T follicular helper cell (primary cell): ENCODE measurements at places on chromosomes 6 and 20.

DNA sequence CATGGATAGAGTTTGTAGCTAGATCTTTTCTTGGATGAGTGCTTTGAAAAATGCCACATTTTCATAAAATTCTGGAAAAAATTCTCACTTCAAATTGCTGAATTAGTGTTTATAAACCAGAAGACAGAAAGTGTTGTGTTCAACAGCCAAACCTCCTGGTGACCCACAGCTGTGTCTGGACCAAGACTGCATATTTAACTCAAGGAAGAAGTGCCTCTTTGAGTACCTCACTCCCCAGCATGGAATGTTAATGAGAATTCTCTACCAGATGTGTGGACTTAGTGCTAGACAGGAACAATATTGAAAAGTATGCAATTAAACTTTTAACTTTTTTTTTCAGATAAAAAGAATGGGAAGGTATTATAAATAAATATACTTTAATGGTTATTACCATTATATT lies 609.3 kb downstream of the COL12A1 start:
- DNase-seq = no peak

- no peak for DNase-seq
Observed at GRCh38 chr20:19026121-19026878, 186.1 kb upstream of the SLC24A3 start.

DNA sequence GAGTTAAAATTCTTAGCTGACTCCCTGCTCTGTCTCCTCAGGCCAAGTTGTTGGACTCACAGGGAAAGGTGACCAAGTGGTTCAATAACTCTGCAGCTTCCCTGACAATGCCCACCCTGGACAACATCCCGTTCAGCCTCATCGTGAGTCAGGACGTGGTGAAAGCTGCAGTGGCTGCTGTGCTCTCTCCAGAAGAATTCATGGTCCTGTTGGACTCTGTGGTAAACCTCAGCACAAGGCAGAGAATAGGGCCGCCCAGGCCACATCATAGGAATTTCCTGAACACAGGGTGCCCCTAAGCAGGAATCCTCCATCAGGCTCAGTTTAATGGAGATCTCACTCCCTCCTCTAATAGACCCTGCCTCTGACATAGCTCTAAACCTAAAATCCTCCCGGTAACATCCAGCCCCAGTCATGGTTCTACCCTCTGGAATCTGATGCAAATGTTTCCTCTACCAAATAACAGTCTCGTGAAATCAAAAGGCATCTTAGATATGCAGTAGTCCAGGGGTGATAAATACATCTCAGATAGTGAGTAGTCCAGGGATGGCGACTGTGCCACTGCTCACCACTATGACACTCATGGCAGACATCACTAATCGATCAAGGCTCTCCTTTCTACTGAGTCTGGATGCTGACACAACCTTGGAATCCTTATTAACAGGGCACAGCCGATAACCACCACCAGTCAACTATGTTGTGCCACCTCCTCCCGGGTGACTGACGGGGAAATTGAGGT lies 18.3 kb downstream of the BPIFB1 start:
- no peak for DNase-seq

GRCh38 chr20:20002101-20002998 lies 14.8 kb upstream of the NAA20 start:
- DNase-seq = no peak

DNA sequence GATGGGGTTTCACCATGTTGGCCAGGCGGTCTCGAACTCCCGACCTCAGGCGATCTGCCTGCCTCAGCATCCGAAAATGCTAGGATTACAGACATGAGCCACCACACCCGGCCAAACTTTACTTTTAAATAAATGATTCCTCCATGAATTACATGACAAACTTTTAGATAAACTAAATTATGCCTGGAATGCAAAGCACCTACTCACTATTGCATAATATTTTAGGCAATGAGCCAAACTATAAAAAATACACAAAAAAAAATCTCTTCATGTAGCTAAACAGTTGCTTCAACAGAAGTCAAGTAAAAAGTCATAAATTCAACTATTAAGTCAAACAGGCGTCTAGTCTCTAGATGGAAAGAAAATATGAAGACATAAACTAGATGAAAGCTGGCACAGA lies 56.5 kb downstream of the PTPRK start:
- no peak for DNase-seq

DNA sequence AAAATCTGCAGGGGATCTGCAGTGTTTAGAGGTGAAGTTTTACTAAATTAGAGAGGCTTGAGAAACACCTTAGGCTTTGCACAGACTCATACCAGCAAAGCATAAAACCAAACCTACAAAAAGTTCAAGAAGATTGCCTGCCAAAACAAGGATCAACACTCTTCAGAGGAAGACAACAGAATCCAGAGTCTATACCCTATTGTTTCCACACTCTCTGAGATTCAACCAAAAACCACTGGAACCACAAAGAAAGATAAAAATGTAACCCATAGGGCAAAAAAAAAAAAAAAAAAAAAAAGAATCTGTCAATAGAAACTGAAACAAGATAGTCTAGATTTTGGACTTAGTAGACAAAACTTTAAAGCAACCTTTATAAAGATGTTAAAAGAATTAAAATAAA lies 102.7 kb downstream of the ANKRD60 start:
- DNase-seq = no peak

GRCh38 chr6:2369606-2370005 lies 124.2 kb upstream of the GMDS start:
- no peak for DNase-seq

DNA sequence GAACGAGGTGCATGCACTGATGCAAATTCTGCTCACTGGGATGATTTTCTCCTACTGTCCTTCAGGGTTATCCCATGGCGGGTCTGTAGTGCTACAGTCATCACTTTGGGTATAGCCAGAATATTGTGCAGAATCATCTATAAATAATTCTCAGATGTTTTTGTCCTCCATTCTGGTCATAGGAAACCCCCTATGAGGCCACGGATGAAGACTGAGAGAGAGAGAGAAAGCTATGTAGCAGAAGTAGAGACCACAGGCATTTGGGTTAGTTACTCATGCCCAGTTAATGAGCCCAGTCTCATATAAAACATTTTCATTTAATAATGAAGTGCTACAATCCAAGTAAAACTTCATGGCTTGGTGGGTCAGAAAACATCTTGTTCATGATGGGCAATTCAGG lies 145.1 kb upstream of the PLN start:
- no peak for DNase-seq

GRCh38 chr20:26167499-26167898 lies 470.8 kb upstream of the ZNF337 start:
- DNase-seq = no peak

DNA sequence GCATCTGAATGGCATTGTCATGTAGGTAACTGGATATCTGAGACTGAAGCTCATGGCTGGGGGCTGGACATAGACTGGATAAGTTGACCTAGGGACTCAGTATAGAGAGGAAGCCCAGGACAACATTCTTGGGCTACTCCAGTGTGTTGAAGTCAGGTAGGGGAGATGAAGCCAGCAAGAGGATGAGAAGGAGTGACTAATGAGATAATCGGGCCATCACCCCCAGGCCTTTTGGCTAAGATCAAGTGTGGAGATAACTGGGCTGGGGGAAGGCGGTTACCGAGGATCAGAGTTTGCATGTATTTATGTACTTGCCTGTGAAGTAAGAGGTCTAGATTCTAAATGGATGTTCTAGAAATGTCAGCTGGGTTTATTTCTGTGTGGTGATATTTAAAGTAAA lies 73.4 kb downstream of the ELOVL2 start:
- no peak for DNase-seq

DNA sequence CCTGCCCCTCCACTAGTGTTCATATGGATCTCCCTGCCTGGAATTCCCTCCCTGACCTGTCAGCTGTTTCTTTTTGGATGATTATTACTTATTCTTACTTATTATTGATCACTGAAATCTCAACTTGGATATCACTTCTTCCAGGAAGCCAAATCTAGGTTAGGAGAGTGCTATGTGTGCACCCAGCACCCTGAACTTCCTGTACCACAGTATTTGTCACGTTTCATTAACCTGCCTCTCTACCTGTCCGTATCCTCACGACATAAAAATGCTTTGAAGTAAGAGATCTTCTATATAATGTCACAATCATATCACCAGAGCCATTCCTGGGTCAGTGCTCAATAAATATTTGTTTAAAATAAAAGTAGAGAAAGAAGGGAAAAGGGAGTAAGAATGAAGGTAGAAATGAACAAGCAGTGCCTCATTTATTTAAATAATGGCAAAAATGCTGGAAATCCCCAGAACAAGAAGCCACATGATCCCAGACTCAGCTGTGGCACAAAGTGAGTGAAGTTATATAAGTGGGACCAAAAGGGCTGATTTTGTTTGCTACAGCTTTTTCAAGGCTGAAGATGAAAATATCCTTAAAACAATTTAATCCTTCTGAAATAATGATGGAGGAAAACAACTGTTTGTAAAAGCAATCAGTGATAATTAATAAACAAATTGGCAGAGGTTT lies 88.0 kb upstream of the MANEA start:
- DNase-seq = no peak
